ENCODE measurements at places on chromosomes 6 and 20.

DNA sequence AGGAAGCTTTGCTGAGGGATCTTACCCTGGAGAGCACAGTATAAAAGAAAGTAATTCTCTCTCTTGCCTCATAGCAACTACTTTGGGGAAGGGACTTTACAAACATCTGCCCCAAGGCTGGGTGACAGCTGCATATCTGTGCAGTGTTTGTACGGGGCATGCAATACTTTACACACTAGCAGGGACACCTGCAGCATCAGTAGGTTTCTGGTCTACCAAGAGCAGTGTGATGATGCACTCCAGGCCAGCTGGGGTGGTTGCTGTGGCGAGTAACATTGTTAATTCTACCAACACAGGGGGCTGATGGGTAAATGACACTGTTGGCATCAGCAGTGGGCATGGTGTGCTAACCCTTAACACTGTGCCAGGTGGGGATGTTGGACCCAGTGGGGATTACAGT is 48.0 kb downstream of the ADTRP start:
- no peak for DNase-seq

DNA sequence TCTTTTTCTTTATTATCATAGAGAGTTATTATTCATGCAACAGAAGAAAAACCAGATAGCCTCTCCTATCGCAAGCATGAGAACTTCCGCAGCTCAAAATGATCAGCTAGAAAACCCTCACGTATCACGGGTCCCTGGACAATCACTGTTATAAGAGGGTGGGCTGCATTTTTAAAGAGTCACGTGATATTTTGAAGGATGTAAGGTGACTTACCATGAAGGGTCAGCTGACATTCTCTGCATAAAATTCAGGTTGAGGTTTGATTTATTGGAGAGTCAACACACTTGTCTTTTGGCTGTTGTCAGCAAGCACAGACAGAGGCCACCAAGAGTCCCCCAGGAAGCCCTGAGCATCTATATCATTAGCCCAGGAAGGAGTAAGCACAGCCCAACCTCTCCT is 39.5 kb downstream of the ID4 start:
- DNase-seq = no peak

DNA sequence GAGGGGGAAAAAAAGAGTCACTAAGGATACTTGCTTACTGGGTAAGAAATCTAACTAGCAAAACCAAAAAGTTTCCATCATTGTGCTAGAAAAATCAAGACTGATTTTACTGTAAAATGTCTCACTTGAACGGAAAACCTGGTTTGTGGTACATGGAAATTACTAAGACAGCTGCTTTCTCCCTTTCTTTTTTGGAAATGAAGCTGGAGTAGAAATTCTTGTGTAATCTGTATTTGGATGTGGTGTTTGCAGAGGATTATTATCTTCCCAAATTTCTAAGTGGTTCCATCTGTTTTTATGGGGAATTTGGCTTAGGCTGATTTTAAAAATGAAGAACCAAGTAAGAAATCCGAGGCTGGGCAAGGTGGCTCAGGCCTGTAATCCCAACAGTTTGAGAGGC is 20.4 kb downstream of the EPB41L2 start:
- DNase-seq = no peak

DNA sequence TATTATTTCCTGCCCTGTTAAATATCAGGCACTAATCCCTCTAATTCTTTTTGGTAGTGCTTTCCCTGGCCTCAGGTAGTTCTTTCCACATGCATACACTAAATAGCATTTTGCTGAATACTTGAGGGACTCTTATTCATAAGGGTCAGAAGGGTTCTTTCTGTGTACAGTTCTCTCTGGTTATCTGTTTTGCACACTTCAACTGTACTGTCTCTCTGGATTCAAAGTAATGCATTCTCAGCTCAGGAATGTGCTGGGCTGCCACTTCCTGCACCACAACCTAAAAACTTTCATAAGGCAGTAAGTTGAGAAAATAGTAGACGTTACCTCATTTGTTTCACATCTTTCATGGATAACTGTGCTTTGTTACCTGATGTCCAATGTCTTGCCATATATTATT is 32.1 kb downstream of the C6orf141 start:
- no peak for DNase-seq

- no peak for DNase-seq
Measured at GRCh38 chr20:51666126-51666525, 102.1 kb downstream of the ATP9A start.
